ENCODE measurements at places on chromosomes 16 and 17. TPM values are rescaled to one million over a fixed set of nuclear protein-coding genes. Genes with fewer than 3 reads are reported as not detected.

Gene C16orf96
- 0.88 TPM for polyA plus RNA-seq

Gene MARCHF10
- polyA plus RNA-seq, result 0.24 TPM

Gene PLEKHG4
- polyA plus RNA-seq, result 9.0 TPM

- DNase-seq, result no peak
These were observed 23.1 kb upstream of the SDK2 start for GRCh38 chr17:73667181-73667959.

- DNase-seq, result peak; percentile 36
These were observed 51.3 kb downstream of the ZFP90 start for GRCh38 chr16:68590201-68590994.

DNA sequence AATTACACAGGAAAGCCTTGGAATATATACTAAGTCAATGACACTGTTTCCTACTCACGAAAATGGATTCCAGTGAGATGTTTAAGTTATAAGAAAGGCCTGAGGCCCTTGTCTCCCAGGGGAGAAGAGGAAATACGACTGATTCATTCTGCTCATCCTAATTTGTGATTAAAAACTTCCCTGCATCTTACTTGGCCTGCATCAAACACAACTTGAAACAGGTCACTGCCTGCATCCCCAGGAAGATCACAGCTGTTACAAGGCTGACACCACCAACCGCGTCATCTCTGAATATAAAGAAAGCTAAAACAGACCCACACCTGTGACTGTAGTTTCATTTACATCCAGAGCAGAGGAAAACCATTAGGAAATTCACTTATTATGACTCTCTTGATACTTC, 121.9 kb downstream of the DNAH3 start:
- no peak for DNase-seq

GRCh38 chr17:70629902-70630301, 460.6 kb downstream of the KCNJ2 start:
- no peak for DNase-seq

DNA sequence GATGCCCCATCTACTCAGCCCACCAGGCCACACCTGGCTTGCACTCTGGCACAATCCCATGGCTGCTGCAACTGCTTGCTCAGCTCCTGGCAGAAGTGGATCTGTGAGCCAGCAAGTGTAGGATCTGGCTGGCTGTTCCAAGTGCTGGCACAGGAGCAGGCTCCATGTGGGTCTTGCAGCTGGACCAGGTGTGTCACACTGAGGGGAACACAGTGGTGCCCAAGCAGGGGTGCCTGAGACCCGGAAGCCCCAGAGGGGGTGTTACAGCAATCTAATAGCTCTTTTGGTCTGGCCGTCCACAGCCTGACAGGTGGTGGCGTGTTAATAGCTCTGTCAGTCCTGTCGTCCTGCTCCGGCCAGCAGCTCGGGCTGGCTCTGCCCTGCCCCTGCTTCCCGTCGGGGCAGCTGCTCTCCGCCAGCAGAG, 19.6 kb upstream of the GOT2 start:
- no peak for DNase-seq

- DNase-seq, result peak; percentile 25
These were observed 7.0 kb upstream of the ANKFY1 start for GRCh38 chr17:4270736-4271135.

DNA sequence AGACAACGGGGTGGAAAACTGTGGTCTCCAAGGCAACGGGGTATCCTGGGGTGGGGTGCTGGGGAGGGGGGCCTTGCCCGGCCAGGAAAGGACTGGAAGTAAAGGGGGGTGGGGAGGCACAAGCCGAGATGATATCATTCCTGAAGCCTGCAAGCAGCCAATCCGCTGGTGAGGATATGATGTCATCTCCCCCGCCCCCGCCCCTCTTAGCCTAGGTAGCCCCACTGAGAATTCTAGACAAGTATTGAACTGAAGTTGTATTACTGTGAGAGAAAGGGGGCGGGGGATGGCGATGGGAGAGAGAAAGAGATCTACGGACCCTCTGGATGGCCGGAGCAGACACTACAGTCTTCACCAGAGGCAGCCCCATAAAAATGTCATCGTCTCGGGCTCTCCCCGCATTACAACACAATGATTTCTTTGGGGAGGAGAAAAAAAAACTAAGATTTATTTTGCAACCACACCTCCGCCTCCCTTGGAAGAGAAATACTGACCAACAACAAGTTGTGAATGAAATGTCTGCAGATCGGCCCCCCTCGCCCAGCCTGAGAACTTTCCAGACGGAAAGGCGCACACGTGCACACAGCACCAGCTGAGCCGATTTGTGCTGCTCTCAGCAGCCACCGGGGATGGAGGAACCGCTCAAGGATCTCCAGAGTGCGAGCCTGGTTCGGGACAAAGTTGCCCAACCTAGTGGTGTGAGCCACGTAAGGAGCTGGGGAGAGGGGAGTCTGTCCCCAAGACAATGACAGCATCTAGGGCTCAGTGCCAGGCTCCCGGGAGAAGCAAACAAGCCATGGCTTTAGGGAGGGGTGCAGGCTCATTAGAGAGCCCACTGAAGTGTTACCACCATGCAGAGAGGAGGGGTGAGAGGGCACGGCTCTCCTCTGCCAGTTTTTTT, 222.1 kb downstream of the SOX9 start:
- DNase-seq, result peak; percentile 12

GRCh38 chr16:3712861-3713372, 4.4 kb downstream of the TRAP1 start:
- DNase-seq, result no peak

- peak; percentile 35 for DNase-seq
These were observed 13.2 kb upstream of the CLUH start for GRCh38 chr17:2724784-2725164.

DNA sequence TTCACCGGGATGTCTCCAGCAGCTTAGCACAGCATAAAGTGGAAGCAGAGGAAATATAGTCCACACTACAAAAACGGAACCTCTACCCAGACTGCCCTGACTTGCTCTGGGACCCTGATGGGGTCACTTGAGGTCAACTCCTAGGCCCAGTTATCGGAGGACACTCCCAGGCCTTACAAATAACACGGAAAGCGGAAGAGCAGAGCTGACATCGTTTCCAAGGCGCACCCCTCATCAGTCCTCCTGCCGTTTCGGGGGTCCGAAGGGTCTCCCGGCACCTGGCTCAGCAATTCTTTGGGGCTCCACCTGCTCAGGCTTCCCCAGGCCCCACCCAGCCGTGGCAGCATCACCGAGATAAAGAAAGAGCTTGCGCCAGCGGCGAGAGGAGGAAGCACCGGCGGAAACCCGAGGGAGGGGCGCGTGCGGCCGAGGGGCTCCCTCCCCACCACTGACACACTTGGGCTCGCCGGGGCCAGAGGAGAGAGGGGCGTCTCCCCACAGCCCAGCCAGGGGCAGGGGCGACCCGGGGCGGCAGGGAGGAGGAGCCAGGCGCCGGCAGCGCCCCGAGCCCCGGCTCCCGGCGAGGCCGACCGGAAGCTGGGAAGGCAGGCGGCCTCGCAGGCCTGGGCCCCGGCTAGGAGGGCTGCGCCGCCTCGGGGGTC, 727 bp downstream of the CORO7 start:
- no peak for DNase-seq

DNA sequence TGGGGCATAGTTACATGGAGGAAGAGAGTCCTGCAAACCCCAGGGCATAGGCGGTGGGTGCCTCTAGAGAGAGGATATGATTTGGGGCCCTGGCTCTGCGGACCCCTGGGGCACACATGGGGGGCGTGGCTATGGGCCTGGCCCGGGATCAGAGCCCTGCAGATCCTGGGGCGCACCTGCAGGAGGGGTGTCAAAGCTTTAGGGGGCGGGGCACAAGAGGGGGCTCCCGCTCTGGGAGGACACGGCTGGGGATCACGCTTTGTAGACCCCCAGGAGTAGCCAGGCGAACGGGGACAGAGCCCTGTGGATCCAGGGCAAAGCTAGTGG, 497 bp downstream of the BCL7C start:
- peak; percentile 8 for DNase-seq

- DNase-seq, result no peak
These were observed 1.0 kb upstream of the ATP2A3 start for GRCh38 chr17:3965118-3965800.
